ENCODE measurements at places on chromosomes 2 and 18.
A peak's percentile ranks its signal among the peaks of the same experiment; 100 is the strongest.

DNA sequence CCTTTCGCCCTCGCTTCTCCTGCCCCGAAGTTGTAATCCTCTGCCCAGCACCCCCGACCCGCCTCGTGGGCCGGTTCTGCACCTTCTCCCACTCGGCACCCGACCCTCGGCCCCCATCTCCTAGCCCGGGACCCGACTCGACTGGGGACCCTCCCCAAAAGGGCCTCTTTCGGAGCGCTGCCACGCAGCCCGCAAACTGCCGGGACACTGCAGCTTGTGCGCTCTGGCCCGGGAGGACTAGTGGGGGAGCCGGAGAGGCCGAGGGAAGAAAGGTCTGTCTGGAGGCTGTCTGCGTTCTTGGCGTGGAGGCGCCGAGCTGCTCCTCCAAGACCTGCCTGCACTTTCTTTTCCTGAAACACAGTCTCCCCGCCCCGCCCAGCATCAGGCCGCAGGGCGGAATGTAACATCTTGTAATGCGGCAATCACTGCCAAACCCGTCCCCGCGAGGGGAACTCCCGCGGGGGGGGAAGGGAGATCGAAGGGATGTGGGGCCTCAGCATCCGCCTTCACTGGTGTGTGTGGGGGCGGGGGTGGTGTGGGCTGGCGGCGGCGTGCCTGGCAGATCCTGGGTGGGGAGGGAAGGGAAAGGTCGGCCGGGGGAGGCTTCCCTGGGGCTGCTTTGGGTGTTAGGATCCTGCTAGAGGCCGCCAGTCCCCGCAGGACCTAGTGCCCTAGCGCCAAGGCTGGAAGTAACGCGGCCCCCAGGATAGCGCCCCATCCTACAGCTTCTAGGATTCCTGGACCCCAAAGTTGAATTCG lies 7.4 kb downstream of the DLX2 start:
- DNase-seq = peak; percentile 32

DNA sequence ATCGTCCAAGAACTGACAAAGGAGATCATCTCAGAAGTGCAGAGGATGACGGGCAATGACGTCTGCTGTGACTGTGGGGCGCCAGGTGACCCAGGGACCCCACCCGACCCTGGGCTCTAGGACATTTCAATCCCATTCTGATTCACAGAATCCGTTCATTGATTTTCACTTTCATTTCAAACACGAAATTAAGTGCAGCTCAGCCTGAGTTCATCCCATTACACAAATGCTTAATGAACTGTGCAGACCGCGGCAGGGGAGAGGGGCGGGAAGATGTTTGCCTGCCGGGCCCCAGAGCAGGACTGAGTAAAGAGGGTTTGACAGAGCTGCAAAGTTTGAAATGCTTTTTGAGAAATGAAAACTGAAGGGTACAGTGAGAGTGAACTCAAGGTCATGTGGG lies 67.1 kb downstream of the ITGB1BP1 start:
- DNase-seq = no peak

- no peak for DNase-seq
Observed at GRCh38 chr2:202249521-202250253, 11.3 kb upstream of the SUMO1 start.

- DNase-seq = no peak
Observed at GRCh38 chr2:45212953-45213635, 203.8 kb upstream of the SIX2 start.

- no peak for DNase-seq
Observed at GRCh38 chr18:61582202-61582710, 249.0 kb downstream of the CDH20 start.

DNA sequence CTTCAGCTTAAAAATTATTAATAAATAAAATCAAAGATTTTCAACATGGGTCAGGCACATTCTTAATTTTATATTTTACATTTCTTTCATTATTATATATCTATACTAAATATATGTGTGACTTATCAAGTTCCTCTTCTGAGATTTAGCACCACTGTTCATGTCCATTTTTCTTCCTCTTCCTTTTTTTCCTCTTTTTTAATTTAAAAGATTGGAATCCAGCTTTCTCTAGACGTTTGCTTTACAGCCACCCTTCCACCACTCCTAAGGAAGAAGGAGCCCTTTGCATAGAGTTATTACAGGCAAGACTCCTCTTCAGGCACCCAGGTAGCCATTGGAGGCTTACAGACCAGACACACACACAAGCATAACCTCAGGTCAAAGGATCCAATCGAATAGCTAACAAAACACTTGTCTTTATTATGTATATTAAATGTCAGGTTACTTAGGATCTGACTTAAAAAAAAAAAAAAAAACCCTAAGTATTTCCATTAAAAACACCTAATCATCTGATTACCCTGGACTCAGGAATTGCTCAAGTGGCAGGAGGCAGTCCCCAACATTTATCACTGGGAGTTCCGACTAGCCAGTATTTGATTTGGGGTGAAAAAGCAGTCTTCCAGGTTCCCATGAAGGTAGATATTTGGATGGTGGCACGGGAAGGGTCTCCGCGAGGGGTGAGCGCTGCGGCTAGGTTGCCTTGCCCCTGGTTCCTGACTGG lies 2.4 kb upstream of the ZEB2 start:
- no peak for DNase-seq

DNA sequence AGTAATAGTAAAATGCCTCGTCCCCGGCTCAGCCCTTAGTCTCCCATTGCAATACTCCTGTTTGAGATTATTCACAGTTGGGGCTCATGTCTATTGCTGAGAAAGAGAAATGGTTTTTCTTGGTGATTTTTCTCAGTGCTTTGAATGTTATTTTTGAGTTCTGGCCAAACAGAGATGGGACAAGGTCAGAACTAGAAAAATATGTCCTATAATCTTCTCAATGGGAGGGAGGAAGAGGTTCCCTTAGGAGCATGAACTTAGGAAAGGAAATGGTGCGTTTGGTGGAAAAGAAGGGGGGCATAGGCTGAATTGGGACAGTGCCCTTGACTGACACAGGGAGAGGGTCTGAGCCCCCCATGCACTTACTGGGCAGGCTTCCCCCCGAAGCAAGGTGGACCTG lies 133.8 kb downstream of the AGAP1 start:
- no peak for DNase-seq

GRCh38 chr2:57207191-57207590 lies 839.4 kb upstream of the VRK2 start:
- no peak for DNase-seq

DNA sequence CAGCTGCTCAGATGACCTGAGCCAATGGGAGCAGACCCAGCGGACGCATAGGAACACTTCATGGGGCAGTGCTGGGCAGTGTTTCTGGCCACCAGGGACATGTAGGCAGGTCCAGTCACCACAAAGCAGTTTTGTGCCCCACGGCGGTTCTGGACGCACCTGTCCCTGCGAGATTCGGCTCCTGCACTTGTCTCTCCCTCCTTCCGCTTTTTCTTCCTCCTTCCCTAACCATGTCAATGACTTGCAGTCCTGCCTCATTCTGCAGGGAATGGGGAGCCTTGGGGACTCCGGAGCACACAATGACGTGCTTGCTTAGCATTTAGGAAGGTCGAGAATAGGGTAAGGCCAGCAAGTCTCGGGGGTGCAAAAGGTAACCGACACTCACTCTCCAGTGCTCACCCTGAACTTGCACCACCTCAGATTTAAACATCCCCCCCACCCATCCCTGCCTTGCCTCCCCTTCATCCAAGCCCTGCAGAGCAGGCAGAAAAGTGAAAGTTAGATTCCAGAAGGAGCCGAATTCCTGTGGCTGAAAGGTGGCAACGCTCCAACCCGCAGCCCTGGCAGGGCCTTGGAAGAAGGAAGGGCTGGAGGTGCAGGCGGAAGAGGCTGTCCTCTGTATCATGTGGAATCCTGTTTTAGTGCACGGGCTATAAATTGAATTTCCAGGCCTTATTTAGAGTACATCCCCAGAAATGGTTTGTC lies 40.5 kb upstream of the ATG16L1 start:
- DNase-seq = peak; percentile 96

DNA sequence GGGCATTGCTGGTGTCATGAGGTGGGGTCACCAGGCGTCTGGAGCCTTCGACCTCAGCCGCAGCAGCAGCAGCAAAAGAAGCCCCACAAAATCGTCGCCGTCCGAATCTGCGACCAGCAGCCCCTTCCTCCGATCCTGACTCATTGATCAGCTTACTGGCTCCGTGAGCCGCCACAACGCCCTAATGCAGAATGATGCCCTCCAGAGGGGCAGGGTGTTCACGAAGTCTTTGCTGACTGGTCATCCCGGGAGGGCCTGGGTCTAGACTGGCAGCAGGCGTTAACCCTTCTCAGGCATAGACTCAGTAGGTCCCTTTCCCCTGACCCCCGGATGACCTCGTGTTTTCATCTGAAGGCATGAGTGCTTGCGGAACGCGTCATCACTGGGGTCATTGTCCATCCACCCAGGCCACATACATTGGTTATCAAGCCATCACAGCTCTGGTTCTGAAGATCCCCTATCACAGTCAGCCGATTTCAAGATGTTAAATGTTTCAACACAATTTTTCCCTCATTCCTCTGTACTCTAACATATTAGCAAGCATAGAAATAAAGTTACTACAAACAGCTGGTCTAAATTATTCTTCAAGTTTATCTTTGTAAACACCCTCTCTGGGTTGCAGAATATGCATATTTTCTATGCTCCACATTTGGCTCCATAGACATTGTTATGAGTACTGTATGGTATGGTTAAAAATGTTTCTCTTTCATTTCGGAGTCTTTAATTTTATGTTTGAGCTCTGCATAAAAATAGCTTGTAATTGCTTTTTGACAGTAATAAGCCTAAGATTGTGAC lies 83.3 kb upstream of the SALL3 start:
- no peak for DNase-seq

- no peak for DNase-seq
Observed at GRCh38 chr2:134120406-134120732, 133.5 kb upstream of the MGAT5 start.

- no peak for DNase-seq
Observed at GRCh38 chr2:9370746-9371145, 52.6 kb downstream of the ITGB1BP1 start.

DNA sequence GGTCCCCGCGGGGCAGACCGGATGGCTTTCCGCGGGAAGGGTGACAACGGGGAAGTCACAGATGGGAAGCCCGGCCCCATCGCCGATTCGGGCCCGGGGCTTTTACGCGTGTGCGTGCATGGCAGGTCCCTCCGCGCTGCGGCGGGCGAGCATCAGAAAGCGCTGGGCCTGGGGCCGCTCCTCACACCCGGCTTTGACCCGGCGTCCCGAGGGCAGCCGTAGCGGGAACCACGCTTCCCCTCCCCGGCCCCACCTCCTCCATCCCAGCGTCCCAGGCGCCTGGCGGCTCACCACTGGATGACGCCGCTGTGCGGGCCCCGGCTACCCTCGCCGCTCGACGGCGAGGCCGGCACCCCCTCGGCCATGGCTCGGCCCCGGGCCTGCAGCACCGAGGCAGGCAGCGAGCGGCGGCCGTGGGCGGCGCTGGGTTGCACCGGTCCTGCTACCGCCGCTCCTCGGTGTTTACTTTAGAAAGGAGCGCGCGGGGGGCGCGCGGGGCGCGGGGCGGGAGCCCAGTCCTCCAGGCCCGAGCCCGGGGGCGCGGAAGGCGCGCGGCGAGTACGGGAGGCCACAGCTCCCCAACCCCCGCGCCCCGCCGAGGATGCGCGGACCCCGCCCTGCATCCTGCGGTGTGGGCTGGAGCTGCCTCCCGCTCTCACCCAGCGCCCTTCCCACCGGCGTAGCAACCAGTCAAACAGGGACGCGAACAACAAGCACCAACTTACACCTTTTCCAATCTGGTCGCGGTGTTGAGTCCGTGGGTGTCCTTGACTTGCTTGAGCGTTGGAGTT lies 806 bp downstream of the RFX8 start:
- DNase-seq = no peak

DNA sequence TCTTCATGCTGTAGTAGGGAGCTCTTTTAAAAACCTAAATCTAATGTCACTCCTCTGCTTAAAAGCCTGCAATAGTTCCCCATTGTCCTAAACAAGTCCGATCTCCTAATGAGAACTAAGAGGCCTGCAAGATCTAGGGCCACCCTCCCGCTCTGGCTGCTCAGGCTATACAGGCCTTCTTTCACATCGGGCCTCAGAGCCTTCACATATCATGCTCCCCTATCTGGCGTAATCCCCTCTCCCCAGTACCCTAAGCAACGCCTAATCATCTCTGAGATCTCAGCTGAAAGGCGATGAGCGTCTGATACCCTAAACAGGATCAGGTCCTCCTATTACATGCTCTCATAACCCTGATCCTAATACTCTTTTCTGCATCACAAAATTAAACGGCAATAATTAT lies 1.9 kb downstream of the MAP4K3 start:
- DNase-seq = no peak

DNA sequence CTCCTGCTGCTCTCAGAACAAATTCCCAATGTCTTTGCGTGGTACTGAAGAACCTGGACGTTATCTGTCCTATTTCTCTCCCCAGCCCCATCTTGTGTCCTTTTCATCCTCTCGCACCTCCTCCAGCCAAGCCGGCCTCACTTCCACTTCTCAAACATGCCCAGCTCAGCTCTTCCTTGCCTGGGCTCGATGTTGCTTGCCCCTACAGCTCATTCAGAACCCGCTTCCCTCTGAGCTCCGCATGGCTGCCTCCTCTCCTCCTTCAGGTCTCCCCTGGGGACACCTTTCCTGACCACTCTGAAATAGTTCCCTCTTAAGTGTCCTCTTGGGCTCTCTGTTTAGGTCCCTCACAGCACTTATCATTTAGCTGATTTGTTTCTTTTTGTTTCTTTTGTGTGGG lies 6.7 kb upstream of the SMARCAL1 start:
- DNase-seq = no peak

DNA sequence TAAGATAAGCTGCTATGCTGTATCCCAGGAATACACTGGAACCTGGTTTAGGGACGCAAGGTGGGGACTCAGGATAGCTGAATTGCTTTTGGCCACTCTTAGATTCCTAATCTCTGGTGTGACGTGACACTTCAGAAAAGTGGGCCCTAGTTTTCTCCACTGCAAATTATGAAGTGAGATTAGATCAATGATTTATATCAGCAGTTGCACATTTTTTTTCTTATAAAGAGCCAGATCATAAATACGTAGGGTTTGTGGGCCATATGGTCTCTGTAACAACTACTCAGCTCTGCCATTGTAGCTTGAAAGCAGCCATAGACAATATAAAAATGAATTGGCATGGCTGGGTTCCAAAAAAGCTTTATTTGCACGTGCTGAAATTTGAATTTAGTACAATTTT lies 85.4 kb upstream of the CPO start:
- DNase-seq = no peak

DNA sequence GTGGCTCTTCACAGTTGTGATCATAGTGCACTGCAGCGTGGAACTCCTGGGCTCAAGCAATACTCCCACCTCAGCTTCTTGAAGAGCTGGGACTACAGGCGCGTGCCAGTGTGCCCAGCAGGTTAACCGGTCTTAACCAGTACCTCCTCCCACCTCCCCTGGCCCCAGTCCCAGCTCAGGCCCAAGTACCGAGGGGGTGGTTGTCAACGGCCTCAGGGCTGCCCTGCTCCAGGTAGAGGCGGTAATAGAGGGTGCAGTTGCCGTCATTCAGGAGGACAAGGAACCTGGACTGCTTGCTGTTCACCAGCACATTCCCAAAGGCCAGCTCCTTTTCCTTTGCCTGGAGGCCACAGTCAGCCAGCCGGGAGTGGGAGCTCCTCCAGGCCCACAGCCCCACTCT lies 19.7 kb downstream of the CFAP65 start:
- no peak for DNase-seq

- no peak for DNase-seq
Observed at GRCh38 chr18:8876887-8877286, 171.5 kb downstream of the MTCL1 start.

Data from astrocyte of the cerebellum (primary cell).